ENCODE measurements at places on chromosomes 1 and 21.

GRCh38 chr1:224300346-224300745 is 29.6 kb downstream of the NVL start:
- no peak for DNase-seq

GRCh38 chr1:177571485-177572076 is 398.3 kb downstream of the SEC16B start:
- DNase-seq: no peak

DNA sequence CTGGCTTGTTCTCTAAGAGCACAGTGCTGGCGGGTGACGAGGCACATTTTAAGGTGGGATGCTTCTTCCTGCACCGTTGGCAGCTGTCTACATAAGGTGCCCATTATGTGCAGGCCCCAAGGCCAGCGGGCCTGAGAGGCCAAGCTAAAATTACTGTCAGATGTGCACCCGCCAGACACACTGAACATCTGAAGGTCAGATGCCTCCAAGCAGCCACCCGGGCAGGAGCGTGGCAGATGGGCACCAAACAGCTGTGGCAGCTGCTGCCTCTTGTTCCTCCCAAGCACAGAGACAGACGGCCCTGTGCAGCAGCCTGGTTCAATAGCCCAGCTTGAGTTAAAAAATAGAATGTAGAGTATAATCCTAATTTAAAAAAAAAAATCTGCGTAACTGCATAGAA is 211.9 kb upstream of the EDN2 start:
- no peak for DNase-seq

- DNase-seq: no peak
Observed at GRCh38 chr21:39119891-39120290, 63.4 kb downstream of the PSMG1 start.

- DNase-seq: no peak
Observed at GRCh38 chr1:234769284-234769985, 159.5 kb upstream of the IRF2BP2 start.

- no peak for DNase-seq
Observed at GRCh38 chr1:20376171-20376570, 85.5 kb downstream of the VWA5B1 start.

- DNase-seq: no peak
Observed at GRCh38 chr1:46408356-46409062, 14.4 kb downstream of the FAAH start.

DNA sequence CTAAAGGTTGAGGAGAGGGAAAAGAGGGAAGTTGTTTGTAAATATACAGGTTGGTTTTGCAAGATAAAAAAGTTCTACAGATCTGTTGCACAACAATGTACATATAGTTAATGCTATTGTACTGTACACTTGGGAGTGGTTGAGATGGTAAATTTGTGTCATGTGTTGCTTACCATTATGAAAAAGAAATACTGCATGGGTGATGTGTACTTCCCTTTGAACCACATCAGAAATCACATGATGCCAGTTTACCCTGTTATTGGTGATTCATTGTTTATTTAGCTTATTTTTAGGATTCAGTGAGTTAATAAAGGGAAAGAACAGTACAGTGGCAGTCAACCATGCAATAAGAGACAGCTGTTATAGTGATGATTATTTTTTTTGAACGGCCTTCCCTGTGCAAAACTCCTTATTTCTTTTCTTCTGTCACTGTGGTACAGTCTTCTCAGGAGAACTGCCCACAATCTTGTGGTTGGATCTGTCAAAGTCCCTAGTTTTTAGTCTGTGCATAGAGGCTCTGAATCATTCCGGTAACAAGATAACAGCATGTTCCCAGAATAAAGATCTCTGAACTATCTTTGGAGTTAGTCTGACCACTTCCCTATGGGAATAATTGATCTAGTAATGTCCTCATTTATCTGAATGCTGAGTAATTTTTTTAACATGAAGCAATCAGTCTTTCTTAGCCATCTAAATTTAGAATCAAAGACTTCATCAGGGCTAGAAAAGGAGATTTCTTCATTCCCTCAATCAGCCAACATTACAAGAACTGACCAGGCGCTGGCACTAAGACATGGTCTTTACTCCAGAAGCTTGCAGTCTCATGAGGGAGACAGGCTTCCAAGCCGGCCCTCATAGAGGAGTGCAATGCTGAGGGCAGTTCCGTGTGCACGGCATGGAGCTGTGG is 84.2 kb downstream of the SH3GLB1 start:
- no peak for DNase-seq

- DNase-seq: no peak
Observed at GRCh38 chr1:209513226-209513625, 70.3 kb upstream of the CAMK1G start.

DNA sequence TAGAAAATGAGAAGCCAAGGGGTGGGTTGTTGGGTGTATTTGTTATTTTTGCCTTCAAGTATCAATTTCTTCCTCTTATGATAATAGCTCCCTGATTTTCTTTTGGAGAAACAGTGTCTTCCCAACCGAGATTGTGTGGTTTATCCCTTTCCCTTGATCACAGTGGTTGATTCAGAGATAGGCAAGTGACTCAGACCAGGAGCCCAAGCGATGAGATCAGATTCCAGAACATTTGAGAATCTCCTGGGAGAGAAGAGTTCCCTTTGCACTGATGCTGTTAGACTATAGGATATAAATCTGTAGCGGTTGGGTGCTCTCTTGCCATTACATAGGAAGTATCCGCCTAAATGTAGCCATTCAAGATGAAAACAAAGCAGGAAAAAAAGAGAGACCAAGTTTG is 90.1 kb upstream of the WDR26 start:
- DNase-seq: no peak

GRCh38 chr1:28296401-28297261 is 32.2 kb upstream of the MED18 start:
- DNase-seq: peak; percentile 76

GRCh38 chr1:38498686-38499085 is 360.9 kb downstream of the RRAGC start:
- no peak for DNase-seq

DNA sequence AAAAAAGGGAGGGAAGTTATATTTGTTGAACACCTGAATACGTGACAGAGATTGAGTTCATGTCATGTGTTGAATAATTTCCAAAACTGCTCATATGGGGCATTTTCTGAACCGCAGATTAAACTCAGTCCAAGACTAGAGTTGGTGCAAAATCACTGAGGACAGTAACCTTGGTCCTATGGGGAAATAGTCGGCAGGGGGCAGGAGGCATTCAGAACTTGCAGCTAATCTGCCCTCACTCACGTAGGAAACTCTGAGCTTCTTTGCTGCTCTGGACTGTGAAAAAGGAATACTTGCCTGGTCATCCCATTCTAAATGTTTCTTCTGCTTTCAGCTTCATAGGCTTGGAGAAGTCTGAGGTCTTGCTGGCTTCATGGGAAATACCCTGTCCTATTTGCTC is 228.3 kb upstream of the ZP4 start:
- DNase-seq: no peak

GRCh38 chr1:243723050-243723449 is 127.0 kb downstream of the AKT3 start:
- no peak for DNase-seq

- DNase-seq: no peak
Observed at GRCh38 chr21:26391166-26391565, 181.9 kb downstream of the CYYR1 start.

GRCh38 chr1:246798606-246799496 is 74.6 kb downstream of the SCCPDH start:
- no peak for DNase-seq

DNA sequence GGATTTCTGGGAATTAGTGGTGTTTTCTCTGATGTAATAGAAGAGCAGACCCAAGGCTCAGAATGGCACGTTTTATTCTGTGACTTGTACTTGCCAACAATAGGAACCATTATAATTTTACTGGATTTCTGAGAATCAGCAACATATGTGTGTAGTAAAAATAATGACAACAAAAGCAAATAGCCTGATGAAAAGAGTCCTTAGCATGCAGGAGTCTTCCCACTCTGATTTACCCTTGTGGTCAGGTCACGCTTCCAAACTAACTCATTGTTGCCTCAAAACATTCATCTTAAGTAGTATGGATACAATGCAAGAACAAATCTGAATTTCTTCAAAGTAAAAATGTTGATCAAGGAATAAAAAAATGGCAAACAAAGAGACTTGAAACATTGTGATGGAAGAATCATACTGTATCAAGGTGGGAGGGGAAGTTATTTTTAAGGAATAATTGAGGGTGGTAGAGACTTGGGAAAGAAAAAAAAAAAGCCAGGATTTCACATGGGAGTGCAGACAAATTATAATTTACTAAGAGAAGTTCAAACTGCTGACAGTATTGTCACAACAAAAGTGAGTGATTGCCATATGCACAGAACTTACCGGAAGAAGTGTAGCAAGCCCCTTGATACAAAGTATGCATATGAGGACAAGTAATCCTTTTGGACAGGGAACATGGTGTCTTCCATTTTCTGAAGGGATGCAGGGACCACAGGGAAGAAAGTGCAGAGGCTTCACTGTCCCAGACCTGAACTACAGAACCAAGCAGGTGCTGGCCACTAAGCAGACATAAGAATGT is 31.2 kb upstream of the RGL1 start:
- DNase-seq: no peak

DNA sequence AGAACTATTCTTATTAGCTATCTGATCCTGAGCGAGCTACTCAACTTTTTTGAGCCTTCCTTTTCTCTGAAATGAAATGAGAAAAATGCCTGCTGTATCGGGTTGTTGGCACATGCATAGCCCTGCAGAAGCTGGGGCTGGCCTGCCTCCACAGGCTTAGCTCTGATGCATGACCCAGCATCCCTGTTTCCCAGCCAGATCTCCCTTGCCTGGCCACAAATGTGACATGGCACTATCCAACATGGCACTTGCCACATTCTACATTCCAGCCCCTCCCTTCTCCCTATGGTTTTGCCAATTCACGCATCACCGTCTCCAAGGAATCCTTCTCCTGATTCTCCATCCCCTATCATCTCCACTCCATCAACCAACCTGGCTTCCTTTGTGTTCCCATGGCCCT is 13.8 kb downstream of the RNU5D-1 start:
- no peak for DNase-seq

DNA sequence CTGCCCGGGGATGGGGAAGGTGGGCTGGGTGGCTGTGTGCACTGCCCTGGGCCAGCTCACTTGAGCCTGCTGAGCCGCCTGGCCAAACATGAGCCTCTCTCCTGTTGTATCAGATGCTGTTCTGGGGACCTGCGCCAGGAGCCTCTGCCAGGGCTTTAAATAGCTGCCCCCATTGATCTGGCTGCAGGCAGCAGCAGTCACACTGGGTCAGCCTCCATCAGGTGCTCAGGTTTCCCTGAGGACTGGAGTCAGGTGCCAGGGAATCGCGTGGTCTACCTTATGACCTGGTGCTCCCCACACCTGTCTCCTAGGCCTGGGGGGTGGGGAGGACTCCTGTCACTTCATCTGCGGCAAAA is 700 bp upstream of the CCDC28B start:
- peak; percentile 83 for DNase-seq

DNA sequence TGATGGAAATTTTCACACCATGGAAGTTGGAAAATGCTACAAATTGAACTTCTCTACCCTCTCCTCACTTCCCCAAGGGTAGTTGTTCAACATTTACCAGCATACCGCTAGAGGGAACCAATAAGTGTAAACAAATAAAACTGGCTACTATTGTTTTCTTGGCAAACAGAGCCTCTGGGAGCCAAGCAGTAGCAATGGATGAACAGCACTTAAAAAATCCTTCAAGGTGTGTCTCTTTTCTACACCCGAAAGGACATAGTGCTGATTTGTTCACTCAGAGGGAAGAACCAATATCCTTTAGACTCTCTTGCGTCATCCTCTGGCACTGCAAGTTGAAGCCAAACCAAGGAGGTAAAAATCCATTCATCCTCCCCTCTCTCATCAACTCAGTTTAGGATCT is 161.5 kb downstream of the TBX15 start:
- DNase-seq: no peak

DNA sequence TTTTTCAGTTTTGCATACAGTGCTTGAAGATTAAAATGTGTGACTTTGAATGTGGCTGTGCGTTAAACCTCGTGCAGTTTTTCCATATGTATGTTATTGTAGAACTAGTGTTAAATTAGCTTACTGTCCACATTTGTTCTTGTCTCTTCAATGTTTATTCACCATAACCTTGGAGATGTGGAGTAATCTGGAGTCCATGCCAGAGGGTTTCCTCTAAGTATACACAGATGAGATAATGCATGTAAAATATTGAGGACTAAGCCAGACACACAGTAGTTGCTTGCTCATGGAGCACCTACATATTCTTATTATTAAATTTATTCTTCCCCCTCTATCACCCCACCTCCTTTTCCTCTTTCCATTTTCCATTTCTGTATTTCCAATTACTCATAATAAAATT is 7.7 kb upstream of the GIPC2 start:
- DNase-seq: no peak

- DNase-seq: no peak
Observed at GRCh38 chr1:905071-905749, 18.5 kb upstream of the SAMD11 start.

DNA sequence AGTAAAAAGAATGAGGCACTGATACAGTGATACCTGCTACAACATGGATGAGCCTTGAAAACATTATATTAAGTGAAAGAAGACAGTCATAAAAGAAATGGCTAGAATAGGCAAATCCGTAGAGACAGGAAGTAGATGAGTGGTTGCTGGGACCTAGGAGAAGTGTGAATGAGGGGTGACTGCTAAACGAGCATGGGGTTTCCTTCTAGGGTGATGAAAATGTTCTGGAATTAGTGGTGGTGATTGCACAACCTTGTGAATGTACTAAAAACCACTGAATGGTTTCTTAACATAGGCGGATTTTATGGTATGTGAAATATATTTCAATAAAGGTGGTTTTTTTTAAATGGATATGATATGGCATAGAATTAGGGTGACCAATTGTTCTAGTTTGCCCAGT is 12.6 kb upstream of the SERINC2 start:
- DNase-seq: no peak

- DNase-seq: no peak
Observed at GRCh38 chr1:234289538-234290305, 83.5 kb upstream of the COA6 start.

GRCh38 chr21:44374601-44375280 is 21.3 kb downstream of the TRPM2 start:
- no peak for DNase-seq

GRCh38 chr1:180927348-180927747 is 14.7 kb downstream of the KIAA1614 start:
- no peak for DNase-seq

GRCh38 chr1:228689255-228689654 is 46.0 kb upstream of the RHOU start:
- no peak for DNase-seq

DNA sequence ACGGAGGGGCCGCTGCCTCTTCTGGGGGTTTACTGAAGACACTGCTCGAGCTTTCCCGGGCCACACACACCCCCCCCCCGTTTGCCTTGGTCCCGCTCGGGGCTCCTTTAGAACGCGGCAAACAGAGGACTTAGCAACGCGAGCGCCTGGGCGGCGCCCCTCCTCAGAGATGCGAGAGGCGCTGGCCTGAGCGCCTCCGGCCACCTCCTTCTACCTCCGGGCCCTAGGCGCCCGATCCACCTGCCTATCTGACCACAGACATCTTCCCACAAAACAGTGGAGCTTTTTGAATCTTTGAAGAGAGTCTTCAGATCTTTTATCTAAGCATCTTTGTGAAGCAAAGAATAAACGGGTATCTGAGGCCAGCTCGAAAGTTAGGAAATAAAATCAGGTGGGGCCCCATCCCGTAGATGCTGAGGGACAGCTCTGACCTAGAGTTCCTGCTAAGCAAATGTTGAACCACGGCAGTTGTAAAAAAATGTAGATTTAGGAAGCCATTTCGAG is 436 bp upstream of the TTLL7 start:
- peak; percentile 73 for DNase-seq

Data from mucosa of gallbladder (tissue), 1 donor.